ENCODE measurements at places on chromosomes 4 and X.

DNA sequence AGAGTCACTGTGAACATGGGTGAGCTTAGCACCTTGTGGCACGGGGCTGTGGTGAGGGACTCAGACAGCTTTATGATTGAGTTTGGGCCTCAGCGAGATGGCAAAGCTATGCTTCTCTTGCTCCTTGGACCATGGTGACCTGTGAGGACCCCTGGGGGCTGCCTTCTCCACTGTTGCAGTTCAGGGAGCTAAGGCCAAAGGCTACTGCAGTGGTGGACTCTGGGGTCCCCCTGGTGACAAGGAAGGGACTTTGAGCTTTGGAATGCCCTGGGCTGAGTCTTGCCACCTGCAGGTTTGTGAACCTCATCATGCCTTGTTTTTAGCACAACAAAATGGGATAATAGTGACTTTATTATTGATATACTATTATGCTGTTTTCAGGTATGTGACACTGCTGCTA lies 36.5 kb downstream of the TBL1X start:
- DNase-seq, result no peak

DNA sequence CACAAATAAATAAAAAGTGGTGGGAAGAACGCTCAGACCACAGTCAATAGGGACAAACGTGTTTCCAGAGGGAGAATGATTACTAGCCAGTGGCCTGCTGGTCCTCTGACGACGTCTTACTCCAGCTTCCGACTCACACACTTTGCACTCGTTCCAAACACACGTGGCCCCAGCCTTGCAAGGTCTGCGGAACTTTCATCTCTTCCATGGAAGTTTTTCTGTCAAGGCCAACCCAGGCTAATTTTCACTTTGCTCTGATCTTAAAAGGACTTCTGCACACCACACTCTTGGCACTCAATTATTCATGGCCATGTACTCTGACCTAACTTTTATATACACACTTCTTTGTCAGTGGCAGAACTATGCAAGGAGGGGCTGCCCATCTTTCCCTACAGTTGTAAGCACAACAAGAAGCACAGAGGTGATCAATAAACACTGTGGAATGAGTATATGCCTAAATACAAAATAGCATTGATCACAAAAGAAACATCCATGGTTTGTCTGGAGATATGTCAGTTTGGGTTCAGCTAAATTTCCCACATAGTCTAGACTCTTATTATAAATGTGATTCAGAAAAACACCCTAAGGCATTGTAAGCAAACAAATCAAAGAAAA lies 69.4 kb downstream of the STX18 start:
- no peak for DNase-seq

DNA sequence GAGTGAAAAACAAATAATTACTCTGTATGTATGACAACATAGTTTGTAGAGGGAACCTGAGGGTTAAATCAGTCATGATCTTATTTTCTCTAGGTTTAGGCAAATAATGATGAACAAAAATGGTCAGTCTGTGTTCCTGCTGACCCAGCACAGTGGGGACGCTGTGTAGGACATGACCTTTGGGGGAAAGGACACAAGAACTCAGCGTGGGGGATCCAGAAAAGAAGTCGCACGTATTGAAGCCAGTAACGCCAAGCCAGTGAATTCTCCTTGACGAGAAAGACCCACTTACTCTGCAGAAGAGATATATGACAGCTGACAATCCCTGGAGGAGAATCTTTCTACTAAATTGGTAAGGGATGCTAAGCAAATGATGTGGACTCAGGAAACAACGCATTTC lies 36.6 kb downstream of the HELT start:
- no peak for DNase-seq

DNA sequence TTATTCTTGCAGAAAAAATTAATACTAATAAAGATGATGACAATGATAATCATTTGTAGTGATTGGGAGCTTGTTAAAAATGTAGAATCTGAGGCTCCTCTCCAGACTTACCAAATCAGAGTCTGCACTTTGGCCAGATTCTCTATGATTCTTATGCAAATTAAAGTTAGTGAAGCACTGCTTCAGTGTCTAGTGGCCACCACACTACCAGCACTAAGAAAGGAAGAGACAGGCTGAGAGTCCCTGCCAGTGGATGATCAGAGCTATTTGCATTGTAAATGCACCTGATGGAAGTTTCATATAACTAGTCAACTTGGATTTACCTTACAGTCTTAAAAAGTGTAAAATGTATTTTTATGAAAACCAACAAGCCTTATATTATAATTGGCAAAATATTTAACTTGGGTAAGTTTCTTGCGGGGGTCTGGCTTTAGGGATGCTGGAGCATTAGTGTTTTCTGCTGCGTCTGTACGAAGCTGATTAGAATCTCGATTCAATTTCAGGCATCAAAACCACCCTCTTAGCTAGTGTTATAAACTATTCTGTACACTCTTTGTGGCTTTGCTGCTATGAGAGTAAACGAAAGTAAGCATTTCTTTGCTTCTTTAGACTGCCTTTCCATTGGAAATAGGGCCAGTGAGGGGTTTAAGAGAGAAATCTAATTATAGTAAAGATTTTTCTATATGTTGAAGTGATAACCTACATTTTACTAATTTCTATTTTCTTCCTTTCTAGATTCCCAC lies 114.1 kb downstream of the TLL1 start:
- DNase-seq, result no peak

DNA sequence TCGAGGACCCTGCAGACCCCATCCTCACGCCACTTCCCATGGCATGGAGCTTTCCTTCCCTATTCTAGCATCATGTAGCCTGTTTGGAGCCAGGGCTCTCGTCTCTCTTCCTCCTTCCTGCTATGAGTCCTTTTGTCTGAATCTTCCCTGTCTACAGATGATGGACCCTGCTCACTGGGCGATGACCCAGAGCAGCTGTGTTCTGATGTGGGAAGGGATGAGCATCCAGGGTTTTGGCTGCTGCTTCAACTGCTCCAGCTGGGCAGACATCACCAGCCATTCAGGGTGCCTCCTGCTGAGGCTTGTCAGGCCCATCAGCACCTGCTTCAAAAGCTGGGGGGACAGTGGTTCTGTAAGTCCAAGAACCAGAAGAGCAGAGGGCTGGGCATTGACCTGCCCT lies 3.2 kb upstream of the CCKAR start:
- no peak for DNase-seq

DNA sequence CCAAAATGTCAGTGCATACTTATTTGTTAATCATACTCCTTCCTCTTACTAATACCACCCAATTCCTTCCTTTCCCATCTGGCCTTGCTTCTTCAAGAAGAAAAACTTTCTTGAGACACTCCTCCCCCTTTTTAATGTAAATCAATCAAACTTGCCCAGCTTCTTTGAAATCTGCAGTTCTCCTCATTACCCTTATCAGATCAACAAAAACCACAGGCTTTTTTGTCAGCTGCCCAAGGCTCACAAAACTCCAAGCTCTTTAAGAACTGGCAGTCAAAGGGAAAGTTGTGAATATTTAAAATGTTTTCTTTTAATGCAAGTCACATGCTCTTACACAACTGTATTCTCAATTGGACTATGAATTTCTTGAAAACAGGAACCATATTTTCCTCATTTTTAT lies 11.3 kb upstream of the MYOZ2 start:
- DNase-seq, result no peak

DNA sequence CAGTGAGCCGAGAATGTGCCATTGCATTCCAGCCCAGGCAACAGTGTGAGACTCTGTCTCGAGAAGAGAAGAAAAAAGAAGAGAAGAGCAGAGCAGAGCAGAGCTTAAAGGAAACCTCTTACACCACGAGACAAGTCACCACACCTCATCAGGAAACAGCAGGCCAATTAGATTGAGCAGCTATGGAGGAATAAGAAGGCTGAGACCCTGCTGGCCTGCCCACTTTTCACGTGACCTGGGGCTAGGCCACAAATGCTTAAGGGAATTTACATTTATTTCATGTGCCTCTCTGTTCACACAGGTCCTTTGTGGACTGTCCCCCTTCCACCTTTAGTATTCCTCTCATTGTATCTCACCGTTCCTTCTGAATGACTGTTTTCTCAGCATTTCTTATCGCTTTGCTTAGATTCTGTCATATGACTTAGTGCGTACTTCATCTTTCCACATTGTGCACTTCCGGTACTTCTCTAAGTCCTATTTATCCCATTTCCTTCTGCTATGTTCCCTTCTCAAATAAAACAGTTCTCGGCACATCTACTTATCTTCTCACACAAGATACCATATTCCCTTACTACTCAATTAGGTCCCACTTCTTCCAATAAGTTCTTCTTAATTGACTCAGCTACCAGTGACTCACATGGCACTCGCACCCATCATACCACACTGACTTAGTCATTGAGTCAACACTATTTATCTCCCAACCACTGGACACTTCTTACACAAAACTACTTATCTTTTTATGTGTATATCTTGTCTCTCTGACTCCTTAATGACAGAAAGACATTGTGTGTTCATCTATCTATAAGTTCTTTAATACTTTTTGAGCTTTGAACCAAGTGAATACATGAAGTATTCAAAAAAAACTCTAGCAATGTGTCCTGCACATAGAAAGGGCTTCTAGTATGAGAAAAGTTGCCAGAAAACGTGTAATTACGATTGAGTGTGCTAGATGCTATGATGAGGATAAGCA lies 11.0 kb downstream of the CUL4B start:
- DNase-seq, result no peak

- no peak for DNase-seq
Measured at GRCh38 chrX:38110231-38110630, 103.9 kb downstream of the SYTL5 start.

Data from stimulated activated CD8-positive, alpha-beta memory T cell treated with anti-CD3 and anti-CD28 coated beads, Interleukin-15, amount 100 ng/mL, for 24 hours (primary cell).